ENCODE measurements at places on chromosomes 12 and 14.

- no peak for DNase-seq
Measured at GRCh38 chr12:56385873-56386272, 23.2 kb upstream of the APOF start.

DNA sequence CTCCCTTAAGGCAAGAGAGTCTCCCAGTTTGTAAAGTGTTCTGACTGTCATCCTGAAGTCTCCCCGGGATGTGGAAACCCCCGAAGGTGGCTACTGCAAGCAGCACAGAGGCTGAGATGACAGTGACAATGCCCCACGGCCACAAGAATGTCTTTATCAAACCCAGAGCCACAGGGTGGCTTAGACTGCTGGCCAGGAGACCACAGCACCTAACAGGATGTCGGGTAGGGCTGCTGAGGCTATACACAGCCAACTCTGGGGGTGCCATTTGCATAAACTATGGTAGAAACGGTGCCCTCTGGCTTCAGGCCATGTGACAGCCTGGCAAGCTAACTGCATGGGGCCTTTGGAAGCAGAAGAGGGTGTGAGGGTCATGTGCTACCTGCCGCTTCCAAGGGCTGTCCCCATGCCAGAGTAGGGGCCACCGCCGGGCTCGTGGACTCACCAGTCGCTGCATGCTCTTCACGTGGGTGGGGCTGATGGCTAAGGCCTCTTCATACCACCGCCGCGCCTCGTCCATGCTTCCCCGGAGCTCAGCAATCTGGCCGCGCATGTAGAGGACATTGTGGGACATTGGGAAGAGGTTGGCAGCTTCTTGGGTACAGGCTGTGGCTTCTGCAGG is 180.9 kb downstream of the CALM1 start:
- DNase-seq, result no peak

DNA sequence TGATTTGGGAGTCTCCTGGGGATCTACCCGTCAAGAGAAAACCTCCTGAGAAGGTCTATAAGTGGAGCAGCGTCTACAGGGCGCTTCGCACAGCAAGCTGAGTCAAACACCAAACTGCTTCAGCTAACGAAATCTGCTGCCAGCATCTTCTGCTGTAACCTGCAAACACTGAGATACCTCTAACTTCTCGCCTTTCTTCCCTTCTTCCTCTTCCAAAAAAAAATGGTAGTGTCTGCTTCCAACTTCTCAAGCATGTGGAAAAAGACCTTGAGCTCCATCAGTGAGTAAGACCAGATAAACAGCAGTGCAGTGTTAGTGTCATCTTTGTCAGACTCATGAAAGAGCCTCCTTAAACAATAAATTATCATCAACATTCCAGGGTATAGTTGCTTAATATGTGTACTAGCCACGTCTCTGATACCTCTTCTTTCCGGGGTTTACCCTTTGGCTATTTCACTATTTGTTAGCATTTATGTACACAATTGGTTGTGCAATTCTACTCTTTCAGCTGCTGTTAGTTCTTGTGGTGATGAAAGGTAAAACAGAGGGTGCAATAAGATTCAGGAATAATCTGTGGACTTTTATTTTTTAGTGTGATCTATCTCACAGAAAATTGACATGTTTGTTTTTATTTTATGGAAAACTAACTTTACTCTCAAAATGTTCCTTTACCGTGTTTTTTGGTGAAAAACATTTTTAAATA is 81.6 kb downstream of the LLPH start:
- no peak for DNase-seq

DNA sequence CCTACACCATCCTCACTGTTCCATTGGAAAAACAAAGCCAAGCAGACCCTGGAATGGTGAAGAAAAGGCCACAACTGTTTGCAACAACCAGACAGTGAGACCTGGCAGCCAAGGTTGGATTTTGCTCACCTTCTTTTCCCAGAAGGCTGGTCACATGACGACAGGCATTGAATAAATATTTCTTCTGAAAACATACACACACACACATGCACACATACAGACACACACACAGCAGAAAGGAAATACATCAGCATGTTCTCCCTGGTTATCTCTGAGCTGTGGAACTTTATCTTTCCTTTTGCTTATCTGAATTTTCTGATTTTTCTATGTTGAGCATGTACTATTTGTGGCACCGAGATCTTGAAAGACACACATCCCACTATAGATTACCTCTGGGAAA is 38.0 kb upstream of the CCDC60 start:
- DNase-seq, result no peak

DNA sequence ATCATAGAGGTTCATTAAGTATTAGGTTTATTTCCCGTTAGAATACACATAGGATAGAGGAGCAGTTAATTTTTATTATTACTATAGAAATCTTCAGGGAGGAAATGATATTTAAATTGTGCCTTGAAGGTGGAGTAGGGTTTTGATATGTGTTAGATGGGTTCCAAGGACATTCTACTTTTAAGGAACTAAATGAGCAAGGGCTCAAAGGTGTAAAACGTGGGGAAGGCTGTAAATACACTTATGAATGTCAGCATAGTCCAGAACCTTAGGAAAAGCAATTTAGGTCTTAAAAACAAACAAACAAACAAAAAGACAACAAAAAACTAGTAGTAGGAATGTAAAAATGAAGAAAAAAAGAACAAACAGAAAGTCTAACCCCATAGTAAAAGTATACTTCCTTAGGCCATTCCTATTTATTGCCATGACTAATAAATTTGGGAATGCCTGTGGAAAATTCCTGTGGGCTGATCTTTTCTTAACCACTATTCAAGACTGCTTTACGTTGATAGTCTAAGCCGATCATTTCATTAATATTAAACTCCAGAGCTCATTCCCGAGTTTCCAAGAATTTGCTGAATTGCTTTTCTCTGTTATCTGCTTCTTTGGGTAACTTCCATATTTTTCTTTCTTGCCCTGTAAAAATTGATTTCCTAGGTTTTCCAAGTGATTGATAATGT is 180.3 kb downstream of the RAD51B start:
- no peak for DNase-seq

DNA sequence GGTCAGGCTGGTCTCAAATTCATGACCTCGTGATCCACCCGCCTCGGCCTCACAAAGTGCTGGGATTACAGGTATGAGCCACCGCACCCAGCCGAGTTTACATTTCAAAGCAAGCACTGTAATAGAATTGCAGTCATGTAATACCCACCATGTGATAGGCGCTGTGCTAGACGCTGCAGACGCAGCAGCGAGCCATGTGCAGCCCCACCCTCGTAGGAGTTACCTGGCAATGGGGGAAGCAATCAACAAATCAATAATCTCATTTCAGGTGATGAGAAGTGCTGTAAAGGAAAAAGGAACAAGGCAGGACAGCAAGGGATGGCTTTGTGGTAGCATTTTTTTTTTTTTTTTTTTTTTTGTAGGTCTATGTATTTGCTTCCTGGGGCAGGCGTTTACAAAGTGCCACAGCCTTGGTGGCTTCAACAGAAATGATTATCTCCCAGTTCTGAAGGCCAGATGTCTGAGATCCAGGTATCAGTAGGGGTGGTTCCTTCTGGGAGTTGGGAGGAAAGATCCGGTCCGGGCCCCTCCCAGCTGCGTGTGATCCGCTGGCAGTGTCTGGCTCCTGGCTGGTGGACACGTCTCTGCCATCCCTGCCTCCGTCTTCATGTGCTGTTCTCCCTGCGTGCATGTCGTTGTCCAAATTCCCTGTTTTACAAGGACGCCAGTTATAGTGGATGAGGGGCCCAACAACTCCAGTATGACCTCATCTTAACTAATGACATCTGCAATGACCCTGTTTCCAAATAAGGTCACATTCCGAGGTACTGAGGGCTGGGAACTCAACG is 72.8 kb downstream of the TNFAIP2 start:
- DNase-seq, result no peak

GRCh38 chr12:120710805-120711296 is 593 bp downstream of the UNC119B start:
- no peak for DNase-seq

DNA sequence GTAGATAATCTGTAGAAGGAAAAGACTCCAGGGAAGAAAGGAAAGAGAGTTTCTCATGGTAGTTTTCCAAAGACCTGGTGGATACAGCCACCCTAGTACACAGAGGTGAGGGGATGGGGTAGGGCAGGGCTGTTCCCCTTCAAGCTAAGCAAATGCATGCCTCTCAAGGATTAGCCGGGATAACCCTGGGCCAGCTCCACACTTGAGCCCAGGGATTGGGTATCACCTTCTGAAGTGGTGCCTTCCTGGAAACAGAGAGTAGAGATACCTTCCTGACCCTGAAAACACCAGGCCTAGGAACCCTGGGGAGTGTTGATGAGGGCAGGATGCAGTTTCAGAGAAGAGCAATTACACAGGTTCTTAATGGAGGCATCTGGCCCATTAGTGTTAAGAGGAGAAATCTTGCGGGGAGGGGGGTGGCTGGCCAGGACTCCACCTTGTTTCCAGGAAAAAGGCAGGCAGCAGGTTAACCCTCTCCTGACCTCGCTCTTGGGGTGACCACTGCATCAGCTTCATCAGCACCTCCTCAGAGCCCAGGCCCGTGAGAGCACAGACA is 106.9 kb upstream of the TMEM233 start:
- no peak for DNase-seq

DNA sequence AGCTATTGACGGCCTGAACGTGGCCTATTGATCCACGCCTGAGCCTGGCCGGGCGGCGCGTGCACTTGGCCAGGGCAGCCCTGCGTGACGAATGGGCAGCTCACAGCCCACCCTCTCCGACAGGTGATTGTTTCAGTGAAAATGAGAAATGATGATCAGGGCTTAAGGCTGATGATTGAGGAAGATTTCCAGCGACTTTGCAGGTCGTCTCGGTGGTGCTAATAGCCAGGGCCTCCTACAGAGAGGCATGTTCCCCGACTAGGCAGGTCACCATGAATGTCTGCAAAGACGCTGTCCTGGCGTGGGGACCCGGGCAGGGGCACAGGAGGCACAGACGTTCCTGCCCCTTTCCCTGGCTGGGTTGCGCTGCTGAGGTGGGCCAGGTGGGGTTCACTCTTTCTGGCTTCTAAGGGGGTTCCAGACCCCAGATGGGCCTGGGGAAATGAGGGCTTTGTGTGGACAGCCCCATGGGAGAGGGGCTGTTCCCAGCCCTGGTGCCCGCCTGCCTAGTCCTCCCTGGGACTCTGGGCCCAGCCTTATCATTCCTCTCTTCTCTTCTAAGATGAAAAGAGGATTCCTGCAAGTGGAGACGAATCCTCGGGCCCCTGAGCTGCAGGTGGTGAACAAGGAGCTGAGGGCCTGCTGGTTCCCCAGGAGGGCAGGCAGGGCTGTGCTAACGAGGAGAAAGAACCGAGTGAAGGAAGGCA is 157.4 kb downstream of the KIF26A start:
- no peak for DNase-seq
